ENCODE measurements at places on chromosomes 1 and 21. TPM values are rescaled to one million over a fixed set of nuclear protein-coding genes. Genes with fewer than 3 reads are reported as not detected.

DNA sequence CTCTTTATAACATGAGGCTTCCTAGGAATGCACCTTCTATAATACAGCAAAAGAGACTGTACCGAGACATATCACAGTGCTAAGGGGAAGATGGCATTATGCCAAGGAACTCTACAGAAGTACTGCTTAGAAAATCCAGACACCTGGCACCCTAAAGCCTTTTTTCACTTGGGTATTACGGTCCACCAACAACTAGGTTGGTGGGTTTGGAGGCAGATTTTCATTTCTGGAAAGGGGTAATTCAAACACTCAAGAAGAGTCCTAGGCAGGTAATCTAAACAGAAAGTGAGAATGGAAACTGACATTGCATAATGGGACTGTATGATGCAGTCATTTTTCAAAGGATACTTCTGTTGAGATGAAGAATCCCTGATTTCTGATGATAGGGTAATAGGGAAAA is 19.6 kb downstream of the SCMH1 start:
- H3K4me1 ChIP-seq: no peaks in the 10 kb centered on the region
- no peaks in the 10 kb centered on the region for H3K36me3 ChIP-seq
- H3K27me3 ChIP-seq: no peaks in the 10 kb centered on the region
- no peak overlapping the region for H3K27ac ChIP-seq
- H3K4me3 ChIP-seq: no peak overlapping the region

- H3K27ac ChIP-seq: no peak overlapping the region
- DNase-seq: no peak
- peaks cover 3% of the 10 kb centered on the region for H3K36me3 ChIP-seq
- peaks cover 9% of the 10 kb centered on the region for H3K27me3 ChIP-seq
Measured at GRCh38 chr1:228751360-228752098, 16.2 kb downstream of the RHOU start.

DNA sequence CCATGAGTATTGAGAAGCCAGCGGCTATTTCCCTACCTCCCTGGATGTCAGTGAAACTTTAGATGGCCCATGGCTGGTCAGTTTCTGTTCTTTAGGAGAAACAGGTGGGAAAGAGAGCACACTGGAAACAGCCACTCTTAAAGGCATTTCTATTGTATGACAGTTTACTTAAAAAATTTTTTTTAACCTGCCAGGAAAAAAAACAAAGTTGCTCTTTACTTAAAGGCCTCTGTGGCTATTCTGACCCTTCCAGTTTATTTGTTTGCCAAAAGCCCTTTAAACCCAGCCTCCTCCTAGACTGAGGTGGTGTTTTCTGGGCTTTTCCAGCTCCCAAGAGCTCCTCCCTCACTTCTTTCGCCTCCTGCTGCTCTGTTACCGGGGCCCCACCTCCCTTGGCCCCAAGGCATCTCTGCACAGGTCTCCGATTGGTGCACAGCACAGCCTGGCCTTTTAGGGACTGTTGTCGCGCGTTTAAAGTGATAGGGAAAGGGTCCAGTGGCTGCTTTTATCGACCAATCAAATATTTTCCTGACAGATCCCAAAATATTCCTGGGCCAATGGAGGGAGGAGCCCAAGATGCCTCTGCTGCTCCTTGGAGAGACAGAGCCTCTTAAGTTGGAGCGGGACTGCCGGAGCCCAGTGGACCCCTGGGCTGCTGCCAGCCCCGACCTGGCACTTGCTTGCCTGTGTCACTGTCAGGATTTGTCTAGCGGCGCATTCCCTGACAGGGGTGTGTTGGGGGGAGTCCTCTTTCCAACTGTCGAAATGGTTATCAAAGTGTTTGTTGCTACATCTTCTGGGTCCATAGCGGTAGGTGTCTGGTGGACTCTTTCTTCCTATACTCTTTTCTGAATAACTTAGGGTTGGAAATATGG is at the start of gene SH3BGR:
Gene SH3BGR, plus strand, starts transcription at position 639 of the 875 bp plus-strand sequence. Its CDS starts 127 bp downstream, at position 766.
- no peaks in the 10 kb centered on the region for H3K36me3 ChIP-seq
- peaks cover 17% of the 10 kb centered on the region for H3K4me1 ChIP-seq
- H3K27ac ChIP-seq: peak within 1 kb of the TSS; percentile 64
- no peaks in the 10 kb centered on the region for H3K27me3 ChIP-seq
- DNase-seq: peak; percentile 17

DNA sequence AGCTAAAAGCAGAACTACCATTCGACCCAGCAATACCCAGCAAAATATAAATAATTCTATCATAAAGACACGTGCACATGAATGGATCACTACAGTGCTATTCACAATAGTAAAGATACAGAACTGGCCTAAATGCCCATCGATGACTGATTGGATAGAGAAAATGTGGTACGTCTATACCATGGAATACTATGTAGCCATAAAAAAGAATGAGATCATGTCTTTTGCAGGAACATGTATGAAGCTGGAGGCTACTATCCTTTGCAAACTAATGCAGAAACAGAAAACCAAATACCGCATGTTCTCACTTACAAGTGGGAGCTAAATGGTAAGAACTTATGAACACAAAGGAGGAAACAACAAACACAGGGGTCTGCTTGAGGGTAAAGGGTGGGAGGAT is 53.4 kb downstream of the UCHL5 start:
- H3K27me3 ChIP-seq: no peaks in the 10 kb centered on the region
- H3K4me1 ChIP-seq: no peaks in the 10 kb centered on the region
- DNase-seq: no peak
- H3K36me3 ChIP-seq: no peaks in the 10 kb centered on the region
- no peak overlapping the region for H3K4me3 ChIP-seq

- no peaks in the 10 kb centered on the region for H3K36me3 ChIP-seq
- no peak overlapping the region for H3K27ac ChIP-seq
- DNase-seq: no peak
- no peaks in the 10 kb centered on the region for H3K4me1 ChIP-seq
- no peak overlapping the region for H3K4me3 ChIP-seq
- H3K27me3 ChIP-seq: no peaks in the 10 kb centered on the region
Measured at GRCh38 chr1:53153752-53154151, 11.3 kb upstream of the SLC1A7 start.

The FAAH gene
- 34.3 TPM for polyA plus RNA-seq

DNA sequence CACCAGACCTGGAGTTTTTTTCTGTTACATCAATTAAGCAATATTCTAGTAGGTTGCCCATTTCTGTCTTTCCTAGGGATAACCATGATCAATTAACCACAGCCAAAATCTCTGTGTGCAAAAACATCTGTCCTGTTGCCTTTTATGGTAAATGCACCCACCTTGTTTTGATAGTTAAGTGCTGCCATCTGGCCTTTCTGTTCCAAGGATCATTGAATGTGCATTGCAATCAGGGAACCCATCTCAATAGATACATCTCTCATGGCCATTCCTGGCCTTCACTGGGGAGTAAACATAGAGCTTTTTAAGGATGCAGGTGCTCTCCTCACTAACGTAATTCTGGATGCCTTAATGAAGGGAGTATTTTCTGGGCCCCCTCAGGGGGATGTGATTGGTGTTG is 111.8 kb upstream of the KIAA1614 start:
- no peak overlapping the region for H3K4me3 ChIP-seq
- no peaks in the 10 kb centered on the region for H3K36me3 ChIP-seq
- H3K27ac ChIP-seq: no peak overlapping the region
- H3K27me3 ChIP-seq: no peaks in the 10 kb centered on the region
- DNase-seq: no peak
- no peaks in the 10 kb centered on the region for H3K4me1 ChIP-seq
